NCI-H1105 treated with DMSO at 0.1 percent for 48 hours (cell line): ENCODE measurements at places on chromosomes 16 and 17.

GRCh38 chr16:85151603-85152413 is 39.5 kb upstream of the CIBAR2 start:
- DNase-seq = no peak

- no peak for DNase-seq
Measured at GRCh38 chr16:88881007-88881615, 14.7 kb upstream of the PABPN1L start.

DNA sequence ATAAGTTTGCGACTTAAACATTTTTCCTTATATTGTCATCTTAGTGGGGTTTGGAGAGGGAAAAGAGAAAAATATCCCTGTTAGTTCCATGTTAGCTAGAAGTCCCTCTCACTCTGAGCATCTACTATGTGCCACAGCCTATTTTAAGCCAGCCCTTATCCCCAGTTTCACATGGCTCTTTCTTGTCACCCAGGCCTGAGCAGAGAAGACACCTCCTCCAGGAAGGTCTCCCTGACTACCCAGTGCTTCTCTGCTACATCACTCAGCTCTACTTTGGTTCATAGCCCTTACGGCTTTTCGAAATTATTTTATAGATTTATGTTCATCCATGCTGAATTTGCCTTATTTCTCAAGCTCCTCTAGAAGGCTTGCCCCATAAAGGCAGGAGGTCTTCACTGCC is 7.2 kb upstream of the MAP2K3 start:
- no peak for DNase-seq

DNA sequence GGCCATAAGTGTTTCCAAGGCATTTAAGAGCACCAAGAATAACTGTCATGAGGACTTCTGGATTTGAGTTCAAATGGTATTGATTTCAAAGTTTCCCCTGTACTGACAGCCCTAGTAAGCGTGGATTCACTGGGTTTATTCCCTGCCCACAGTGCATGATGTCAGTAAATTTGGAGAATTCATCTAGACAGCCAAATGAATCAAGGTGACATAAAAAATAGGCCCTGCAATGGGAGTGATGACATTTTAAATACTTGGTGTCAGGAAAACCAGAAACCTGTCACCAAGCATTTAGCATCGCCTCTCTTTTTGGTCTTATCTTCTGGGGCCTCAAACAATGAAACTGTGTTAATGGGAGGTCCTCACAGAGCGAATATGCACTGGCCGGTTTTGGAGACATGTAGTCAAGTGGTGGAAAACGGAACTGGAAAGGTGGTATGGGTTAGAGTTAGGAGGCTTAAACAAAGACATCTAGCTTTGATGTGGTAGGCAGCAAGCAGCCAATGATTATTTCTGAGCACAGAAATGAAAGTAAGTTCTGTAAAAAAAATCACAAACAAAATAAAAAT is 29.1 kb downstream of the COG4 start:
- DNase-seq = no peak

DNA sequence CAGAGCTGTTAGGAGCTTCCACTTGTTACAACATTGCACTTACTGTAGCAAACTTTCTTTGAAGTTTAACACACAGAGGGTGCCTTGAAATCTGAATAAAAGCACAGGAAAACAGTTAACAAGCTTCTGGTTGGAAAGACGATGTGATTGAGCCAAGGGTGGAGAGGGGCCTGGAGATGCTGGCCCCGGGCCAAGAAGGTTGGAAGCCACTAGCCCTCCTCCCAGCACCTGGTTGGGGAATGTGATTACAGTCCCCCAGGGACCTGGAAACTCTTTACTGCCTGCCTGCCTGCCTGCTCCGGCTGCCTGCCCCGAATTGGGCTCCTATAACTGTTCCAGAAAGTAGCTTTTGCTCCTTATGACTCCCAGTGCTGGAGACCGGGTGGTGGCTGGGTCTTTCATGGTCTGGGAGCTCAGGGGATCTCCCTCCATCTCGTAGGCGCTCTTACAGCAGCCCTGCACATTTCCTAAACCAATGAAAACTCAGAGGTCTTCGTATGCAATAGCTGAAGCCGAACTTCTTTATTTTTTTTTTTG is 48.0 kb upstream of the ZFHX3 start:
- peak; percentile 83 for DNase-seq

DNA sequence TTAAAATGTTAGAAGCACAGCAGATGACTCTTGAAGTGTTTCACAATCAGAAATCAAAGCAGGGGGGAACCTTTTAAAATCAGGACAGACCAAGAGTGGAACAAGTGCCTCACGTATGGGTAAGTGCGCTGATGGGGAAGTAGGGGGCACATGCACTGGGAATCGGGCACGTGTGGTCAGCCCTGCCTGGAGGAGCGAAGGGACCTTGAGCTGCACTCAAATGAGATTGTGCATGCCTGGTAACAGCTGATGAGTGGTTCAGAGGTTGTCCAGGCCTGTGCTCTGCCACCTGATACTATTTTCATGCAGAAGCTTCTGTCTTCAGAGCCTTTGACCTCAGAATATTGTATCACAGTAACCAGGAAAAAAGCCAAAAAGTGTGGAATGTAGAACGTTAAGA is 13.7 kb upstream of the XYLT2 start:
- DNase-seq = no peak

DNA sequence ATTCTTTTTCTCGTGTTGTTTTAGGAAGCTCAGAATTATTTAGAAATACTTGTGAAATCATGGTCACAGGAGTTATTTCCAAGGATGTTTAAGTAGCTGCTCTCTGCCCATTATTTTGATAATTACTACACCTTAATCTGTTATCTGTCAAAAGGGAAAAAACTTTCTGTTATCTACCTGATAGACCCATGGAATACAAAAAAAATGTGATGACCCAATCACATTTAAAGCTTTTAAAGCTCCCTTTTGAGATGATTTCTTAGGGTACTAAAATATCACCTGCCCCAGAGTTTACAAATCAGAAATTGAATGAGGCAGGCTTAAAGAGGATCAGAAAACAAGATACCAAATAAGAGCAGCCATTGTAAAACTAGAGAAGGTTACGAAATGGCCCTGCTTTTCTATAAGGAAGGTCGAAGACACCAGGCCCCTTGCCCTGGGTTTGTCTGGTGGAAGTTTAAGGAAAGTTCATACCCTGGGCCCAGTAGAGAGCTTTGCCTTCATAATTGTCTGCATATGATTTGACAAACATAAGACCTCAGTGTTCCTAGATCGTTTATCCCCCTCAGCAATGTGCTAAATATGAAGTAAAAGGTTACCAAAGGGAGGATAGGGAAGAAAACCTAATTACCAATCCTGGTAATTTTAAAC is 149.9 kb upstream of the TBX2 start:
- no peak for DNase-seq

GRCh38 chr17:69734656-69735055 is 320.2 kb downstream of the MAP2K6 start:
- no peak for DNase-seq

GRCh38 chr17:17120294-17120693 is 78.0 kb downstream of the MPRIP start:
- no peak for DNase-seq

GRCh38 chr16:28168991-28169554 is 42.7 kb downstream of the XPO6 start:
- DNase-seq = no peak

GRCh38 chr17:51200295-51200694 is 34.1 kb downstream of the NME2 start:
- DNase-seq = no peak

DNA sequence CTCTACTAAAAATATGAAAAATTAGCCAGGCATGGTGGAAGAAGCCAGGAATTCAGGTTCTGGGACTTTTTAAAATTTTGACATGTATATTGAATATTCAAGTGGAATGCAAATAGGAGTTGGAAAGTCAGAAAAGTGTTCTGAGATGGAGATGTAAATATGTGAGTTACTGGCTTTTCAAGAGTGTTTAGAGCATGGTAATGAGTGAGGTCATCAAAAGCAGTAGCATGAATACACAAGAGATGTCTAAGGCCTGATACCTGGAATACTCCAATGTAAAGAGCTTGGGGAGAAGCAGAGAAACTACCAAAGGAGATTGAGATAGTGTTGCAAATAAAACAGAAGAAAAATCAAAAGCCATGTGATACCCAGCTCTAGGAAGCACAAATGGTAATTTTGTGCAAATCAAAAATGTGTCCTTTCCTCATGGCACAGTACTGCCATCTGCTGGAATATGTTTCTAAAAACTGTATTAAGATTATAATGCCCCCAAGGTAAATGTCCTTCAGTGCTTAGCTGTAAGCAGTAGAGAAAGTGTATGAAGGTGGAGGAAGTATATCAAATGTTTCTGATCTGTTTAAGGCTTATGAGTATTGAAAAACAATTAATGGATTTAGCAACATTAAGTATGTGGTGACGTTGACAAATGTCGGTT is 908.4 kb downstream of the KCNJ18 start:
- peak; percentile 1 for DNase-seq

- no peak for DNase-seq
Measured at GRCh38 chr16:50169555-50170096, 16.5 kb downstream of the TENT4B start.

- DNase-seq = no peak
Measured at GRCh38 chr16:87701505-87701921, 64.3 kb downstream of the KLHDC4 start.

GRCh38 chr17:75153780-75154194 is 525 bp downstream of the JPT1 start:
- DNase-seq = peak; percentile 18

GRCh38 chr16:85273293-85273692 is 161.0 kb upstream of the CIBAR2 start:
- no peak for DNase-seq

DNA sequence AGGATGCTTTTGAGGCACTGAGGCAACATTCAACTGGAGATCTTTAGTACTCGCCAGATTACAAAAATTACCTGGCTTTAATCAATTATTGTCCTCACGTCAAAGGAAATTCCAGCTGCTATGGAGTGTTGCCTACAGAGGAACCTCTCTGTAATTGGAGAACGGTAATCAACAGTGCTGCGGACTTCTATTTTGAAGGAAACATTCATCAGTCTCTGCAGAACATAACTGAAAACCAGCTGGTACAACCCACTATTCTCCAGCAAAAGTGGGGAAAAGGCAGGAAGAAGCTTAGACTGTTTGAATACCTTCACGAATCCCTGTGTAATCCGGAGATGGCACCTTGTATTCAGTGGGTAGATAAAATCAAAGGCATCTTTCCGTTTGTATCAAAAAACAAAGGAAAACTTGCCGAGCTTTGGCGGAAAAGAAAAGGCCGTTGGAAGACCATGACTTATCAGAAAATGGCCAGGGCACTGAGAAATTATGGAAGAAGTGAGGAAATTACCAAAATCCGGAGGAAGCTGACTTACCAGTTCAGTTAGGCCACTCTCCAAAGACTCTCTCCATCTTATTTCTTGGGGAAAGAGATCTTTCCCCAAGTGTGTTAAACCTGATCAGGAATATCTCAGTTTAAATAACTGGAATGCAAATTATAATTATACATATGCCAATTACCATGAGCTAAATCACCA is 3.0 kb downstream of the SLC35G3 start:
- no peak for DNase-seq

- DNase-seq = no peak
Measured at GRCh38 chr16:56603589-56603988, 4.8 kb upstream of the MT2A start.

GRCh38 chr17:82750241-82750908 is 1.5 kb upstream of the TBCD start:
- no peak for DNase-seq

- DNase-seq = no peak
Measured at GRCh38 chr16:88491560-88492310, 38.7 kb downstream of the ZFPM1 start.

- DNase-seq = no peak
Measured at GRCh38 chr16:55756963-55757362, 75.9 kb downstream of the CES1 start.

DNA sequence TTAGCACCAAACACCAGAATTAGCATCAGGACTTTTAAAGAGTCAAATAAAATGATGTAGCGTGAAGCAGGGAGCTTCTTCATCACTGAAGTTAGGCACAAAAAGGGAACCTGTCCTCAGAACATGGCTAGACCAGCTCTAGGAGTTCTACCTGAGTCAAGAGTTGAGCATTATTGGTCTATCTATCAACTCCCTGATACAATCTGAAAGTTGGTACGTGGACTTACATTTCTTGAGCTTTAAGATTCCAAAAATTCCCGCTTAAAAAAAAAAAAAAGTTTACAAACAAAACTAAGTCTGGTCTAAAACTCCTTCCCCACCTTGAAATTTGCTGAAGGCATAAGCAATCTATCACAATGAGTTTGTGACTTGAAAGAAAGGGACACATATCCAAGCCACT is 12.3 kb downstream of the TLE7 start:
- DNase-seq = no peak

DNA sequence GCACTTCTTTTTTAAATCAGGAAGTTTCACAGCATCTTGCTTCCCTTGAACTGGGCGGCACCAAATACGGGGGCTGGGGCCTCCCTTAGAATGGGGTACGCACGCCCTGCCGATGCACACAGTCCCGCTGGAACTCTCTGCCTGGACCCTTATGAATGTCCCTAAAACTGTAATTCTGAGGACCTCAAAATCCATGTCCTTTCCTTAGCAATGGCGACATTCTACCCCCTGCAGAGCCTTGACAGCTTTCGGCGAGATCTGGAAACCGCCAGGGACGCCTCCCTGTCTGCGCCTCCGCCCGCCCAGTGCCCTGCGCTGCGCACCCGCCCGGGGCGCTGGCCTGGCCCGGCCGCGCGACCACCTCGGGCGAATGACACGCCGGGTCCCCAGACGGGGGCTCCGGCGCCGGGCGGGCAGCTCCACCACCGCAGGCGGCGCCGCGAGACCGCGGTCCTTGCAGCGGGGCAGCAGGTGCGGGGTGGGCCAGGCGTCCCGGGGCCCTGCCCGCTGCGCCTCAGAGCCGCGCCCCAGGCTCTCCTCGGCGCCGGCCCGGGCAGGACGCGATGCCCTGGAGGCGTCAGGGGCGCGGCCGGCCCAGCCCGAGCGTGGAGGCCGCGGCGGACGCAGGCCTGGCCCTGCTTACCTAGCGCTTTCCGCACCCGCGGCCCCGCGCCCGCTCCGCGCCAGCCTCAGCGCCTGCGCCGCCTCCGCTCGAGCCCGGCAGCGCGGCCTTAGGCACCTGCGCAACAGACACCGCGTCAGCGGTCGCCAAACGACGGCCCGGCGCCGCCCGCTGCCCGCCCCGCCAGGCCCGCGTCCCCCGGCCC is 548 bp downstream of the HAGH start:
- DNase-seq = no peak

DNA sequence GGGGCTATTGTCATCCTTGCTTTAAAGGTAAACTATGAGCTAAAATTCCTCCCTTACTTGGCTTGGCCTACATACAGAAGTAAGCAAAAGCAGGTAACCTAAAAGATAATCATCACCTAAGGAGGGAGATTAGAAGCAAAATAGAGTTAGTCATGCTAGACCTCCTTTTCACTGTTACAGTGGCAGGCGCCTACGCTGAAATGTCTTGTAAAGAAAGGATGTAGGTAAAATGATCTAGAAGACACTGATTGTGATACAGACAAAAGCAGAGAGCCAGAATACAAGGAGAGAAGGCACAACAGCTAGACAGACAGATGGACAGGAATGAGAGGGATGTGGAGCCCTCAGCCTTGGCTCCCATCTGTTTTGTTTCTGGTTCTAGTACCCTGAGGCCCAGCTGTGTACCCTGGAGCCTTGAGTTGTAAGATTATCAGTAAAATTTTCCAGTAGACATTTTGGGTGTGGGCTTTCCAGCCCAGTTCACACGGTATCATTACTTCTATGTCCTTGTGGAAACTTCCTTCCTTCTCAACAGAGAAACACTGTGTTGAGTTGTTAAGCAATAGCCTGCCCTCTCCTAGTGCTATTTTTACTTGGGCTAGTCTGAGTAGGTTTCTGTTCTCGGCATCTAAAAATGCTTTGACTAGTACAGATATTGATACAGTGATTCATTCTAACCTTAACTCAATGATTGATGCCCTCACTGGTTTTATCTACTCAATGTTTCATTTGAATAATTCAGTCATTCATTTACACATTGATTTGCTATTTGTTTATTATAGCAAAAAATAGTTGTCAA is 7.7 kb upstream of the C16orf78 start:
- no peak for DNase-seq
